ENCODE measurements at places on chromosomes 4 and X.

GRCh38 chrX:154516656-154517100, 646 bp upstream of the FAM3A start:
- no peak for DNase-seq

DNA sequence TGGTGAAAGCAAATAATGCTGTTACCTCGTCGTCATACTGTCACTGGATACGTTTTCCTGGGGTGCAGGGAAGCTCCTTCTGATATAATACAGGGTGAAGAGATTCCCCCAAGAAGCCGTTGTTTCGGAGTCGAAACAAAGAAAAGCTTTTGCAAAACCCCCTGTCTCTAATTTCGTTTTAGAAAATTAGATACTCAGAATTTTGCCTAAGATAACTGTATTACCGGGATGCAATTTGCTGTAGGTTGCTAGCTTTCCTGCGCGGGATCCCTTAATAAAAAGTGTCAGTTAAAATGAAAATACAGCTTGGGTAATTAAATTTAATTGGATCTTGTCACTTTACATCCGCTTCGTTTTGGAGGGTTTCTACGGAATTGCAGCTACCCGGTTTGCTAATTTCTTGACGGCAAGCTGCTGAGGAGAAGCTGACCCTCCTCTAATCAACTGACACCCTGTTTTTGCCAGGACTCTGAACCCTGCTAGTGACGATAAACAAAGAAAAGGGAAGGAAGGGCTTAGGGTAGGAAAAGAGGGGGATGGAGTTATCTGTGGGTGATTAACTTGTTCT, 174.6 kb downstream of the SHOX start:
- DNase-seq, result no peak

DNA sequence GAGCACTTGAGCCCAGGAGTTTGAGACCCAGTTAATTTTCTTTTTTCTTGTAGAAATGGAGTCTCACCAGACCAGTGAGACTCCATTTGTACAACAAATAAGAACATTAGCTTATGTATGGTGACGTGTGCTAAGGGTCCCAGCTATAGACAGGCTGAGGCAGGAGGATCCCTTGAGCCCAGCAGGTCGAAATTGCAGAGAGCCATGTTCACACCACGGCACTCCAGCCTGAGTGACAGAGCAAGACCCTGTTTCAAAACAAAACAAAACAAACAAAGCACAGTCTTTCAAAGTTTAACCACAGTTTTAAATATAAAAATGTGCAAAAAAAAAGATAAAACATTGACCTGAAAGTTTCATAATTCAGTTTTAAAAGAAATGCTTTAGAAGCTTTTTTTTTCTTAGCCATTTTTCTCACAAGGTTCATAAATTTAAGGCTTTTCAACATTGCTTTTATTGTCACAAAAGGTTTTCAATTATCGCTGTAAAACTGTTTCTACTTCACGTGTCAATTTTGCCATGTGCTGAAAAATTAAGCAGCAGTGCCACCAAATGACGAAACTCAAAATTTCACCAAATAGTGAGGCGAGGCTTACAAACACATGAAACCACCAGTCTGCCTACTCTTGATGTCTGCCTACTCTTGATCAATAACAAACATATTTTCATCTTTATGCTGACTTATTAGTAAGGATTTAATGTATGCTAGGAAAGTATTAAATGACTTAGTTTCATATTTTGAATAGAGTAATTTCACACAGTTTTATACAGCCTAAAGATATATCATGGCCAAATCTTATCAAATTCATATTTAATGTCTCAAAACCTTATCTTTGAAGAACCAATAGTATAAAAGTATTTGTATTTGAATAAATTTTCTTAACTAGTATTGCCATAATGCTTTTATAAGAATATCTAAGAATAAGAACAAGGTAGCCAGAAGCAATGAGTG, 126.3 kb downstream of the NEK1 start:
- no peak for DNase-seq

DNA sequence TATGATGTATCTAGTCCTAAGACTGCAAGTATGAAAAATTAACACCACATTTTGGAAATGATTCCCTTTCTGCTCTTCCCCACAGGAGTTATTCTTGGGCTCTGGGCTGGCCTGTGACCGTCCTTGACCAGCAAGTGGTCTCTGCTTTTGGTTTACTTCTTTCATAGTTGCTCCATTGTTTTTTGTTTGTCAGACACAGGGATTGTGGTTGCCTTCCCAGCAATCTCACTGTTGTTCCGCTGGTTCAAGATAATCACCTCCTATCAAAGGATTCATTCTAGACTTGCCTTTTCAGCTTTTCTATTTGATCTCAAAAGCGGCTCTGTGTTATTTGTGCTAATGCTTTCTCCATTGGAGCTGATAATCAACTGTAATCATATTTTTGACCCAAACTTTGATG, 218.8 kb downstream of the MGST2 start:
- no peak for DNase-seq

GRCh38 chr4:67470871-67471270, 74.4 kb downstream of the CENPC start:
- no peak for DNase-seq

GRCh38 chrX:44935640-44936039, 62.7 kb downstream of the KDM6A start:
- no peak for DNase-seq

- no peak for DNase-seq
Measured at GRCh38 chrX:150203248-150203645, 159.9 kb upstream of the MAMLD1 start.

- DNase-seq, result no peak
Measured at GRCh38 chrX:119389871-119390501, 9.2 kb upstream of the SLC25A43 start.

DNA sequence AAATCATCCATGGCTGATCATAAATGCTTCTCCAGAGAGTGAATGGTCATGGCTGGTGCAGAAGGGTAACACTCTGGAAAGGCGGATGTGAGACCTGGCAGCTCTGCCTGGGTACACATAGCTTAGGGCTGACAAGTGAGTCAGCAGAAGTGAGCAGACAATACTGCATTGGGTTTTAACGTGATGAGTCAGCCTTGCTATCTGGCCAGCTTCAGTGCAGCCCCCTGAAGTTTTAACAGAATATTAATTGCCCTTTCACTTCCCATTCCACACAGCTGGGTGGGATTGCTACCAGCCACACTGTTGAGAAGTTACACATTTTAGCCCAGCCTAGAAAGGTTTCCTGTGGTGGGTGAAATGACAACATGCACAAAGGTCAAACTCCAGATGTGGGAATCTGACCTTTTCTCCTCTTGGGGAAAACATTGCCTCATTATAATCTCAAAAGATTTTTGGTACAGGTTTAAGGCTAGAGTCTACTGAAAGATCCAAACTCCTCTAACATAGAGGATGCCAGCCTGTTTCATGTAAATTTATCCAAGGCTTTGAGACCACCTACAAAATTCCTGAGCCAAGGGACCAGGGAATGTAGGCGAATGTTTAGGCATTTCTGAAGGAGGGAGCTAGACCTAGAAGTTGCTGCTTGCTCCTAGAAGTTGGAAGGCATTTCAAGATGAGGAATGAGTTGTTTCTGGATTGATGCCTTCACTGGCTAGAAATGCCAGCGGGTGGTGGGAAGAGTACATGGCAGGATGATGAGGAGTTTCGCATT, 230.3 kb upstream of the PGRMC2 start:
- DNase-seq, result no peak

All from activated CD4-positive, alpha-beta T cell treated with anti-CD3 and anti-CD28 coated beads for 24 hours (primary cell).